Left cardiac atrium (tissue), 4 donors: ENCODE measurements at places on chromosomes 13 and 19.

DNA sequence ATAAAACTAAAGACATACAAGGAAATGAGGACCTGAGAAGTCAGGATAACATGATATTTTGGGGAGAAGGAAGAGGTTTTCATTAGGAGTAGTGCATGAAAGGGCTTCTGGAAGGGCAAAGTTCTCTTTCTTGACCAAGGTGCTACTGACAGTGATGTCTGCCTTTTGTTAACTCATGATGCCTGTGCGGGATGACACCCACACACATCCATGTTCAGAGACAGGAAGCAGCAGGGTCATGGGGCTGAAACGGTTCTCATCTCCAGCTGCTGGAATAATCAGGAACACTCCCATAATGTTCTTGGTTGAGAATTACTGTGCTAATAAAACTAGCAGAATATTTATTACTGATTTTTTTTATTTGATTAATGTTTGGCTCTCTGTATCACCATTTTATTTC, 29.1 kb downstream of the KCNC3 start:
- no peak for DNase-seq

GRCh38 chr19:5093297-5093928, 124.5 kb downstream of the KDM4B start:
- peak; percentile 79 for DNase-seq

DNA sequence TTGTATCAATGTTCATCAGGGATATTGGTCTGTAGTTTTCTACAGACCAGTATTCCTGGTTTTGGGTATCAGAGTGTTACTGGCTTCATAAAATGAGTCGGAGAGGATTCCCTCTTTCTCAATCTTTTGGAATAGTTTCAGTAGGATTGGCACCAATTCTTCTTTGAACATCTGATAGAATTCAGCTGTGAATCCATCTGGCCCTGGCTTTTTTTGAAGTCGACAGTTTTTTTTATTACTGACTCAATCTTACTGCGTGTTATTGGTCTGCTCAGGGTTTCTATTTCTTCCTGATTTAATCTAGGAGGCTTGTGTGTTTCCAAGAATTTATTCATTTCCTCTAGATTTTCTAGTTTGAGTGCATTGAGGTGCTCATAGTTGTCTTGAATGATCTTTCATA, 11.4 kb downstream of the TEX26 start:
- DNase-seq = no peak

GRCh38 chr13:26949701-26950502, 189.3 kb upstream of the GPR12 start:
- no peak for DNase-seq

- no peak for DNase-seq
These were observed 335.5 kb downstream of the FOXO1 start for GRCh38 chr13:40330950-40331349.

DNA sequence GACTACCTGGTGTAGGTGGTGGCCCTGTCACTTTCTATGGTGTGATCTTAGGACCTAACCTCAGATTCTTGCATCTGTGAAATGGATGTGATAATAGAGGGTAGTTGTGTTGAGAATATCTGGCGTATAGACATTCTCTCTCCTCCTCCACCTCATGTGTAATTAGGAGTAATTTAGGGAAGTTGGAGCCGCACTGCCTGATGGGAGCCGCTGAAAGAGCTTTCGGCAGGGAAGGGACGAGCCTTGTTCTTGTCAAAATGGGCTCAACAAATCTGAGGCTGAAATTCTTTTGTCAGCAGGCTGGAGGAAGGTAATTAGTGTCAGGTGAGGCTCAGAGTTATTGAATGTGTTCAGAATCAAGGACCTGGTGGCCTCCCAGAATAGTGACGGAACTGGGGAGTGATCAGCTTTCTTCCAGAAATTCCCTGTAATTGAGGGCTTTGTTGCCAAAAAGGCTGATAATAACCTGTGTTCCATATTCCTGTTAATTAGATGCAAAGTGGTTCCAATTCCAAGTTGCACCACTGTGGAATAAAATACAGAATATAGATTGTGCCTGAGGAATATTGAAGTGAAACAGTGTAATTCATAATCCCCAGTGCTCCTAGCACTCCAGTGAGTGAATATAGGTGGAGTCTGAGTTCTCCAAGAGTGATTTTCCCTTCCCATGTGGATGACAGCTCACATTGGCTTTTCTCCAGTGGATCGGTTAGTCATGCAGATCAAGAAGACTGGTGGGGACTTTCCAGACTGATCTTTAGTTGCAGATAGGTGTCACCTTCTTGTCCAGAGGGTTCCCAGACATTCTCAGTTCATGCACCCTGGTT, 47.5 kb downstream of the SPATA13 start:
- DNase-seq = no peak

- no peak for DNase-seq
These were observed 558 bp upstream of the PPAN start for GRCh38 chr19:10105509-10106099.

- DNase-seq = peak; percentile 64
These were observed 630 bp downstream of the RNF126 start for GRCh38 chr19:662207-662961.

- peak; percentile 71 for DNase-seq
These were observed 8.2 kb downstream of the NFIC start for GRCh38 chr19:3374369-3375112.

GRCh38 chr13:48320891-48321510, 17.4 kb downstream of the RB1 start:
- no peak for DNase-seq

DNA sequence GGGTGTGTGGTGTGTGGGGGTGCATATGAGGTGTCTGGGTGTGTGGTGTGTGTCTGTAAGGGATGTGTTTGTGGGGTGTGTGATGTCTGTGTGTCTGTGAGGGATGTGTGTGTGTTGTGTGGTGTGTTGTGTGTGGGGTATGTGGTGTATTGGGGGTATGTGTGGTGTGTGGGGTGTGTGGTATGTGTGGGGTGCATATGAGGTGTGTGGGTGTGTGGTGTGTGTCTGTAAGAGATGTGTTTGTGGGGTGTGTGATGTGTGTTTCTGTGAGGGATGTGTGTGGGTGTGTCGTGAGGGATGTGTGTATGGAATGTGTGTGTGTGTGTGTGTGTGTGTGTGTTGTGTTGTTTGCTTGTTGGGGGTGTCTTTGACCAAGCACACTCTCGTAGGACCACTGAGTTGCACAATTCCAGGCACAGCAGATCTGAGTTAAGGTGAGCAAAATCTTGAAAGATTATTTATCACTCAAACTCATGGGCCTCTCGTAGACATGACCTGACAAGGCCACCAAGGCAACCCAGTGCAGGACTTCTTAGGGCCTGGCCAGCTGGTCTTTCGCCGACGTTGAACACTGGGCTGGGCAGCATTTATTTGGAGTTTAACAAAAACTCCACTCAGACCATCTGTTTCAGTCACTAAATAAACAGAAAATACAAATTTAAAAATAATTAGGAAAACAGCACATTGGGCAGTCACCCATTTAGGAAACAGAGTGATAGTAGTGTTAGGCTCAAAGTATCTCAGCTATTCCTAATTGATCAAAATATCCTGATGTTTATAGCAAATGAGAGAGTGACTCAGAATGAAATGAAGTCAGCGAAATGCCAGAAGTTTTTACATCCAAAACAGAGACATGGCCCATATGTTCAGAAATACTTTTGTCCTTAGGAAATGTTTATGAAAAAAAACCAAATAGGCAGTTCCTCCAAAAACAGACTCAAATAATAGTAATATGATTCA, 301.1 kb downstream of the FGF9 start:
- DNase-seq = no peak

GRCh38 chr13:74248477-74248876, 114.3 kb upstream of the KLF12 start:
- no peak for DNase-seq

DNA sequence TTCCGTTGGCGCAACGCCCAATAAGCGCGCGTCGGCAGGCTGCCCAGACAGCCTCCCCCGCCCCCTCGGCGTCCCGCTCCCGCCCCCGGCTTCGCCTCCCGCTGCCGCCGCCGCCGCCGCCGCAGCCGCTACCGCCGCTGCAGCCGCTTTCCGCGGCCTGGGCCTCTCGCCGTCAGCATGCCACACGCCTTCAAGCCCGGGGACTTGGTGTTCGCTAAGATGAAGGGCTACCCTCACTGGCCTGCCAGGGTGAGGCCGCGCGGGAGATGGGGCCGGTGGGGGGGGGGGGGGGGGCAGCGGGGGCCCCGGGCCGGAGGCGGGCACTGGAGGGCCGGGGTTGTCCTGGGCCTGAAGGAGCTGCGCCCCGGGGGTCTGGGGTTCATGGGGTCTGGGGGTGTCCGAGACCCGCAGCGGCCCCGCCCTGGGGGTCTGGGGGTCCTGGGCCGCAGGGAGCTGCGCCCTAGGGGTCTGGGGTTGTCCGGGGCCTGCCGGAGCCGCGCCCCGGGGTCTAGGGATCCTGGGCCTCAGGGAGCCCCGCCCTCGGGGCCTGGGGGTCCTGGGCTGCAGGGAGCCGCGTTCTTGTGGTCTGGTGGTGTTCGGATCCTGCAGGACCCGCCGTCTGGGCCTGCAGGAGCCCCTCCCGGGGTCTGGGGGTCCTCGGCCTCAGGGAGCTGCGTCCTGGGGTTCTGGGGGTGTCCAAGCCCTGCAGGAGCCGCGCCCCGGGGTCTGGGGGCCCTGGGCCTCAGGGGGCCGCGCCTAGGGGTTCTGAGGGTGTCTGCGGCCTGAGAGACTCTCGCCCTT, at the start of gene HDGFL2:
HDGFL2 (plus strand) TSS at position 124 of the 801 bp plus-strand sequence; CDS start at position 178, 54 bp downstream.
- peak; percentile 39 for DNase-seq
